Stimulated activated CD8-positive, alpha-beta memory T cell treated with anti-CD3 and anti-CD28 coated beads, Interleukin-2, amount 100 ng/mL, for 1 hour (primary cell): ENCODE measurements at places on chromosomes 7 and 10.

DNA sequence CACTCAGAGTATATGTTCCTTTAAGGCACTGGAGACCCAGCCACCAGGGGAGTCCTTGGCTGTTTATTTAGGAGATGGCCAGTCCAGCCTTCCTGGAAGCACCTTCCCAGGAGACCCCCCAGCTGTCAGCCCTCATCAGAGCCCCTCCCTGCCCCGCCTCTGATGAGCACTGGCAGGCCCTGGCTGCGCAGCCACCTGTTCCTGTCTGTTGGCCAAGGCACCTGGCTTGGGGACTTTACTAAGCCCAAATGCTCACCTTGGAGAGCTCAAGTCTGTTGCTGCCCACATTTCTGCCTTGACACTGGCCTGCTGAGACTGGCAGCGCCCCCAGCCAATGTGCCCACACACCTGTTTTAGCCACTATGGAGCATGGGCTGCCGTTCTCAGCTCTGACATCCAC lies 124.7 kb downstream of the ELMO1 start:
- DNase-seq, result no peak

DNA sequence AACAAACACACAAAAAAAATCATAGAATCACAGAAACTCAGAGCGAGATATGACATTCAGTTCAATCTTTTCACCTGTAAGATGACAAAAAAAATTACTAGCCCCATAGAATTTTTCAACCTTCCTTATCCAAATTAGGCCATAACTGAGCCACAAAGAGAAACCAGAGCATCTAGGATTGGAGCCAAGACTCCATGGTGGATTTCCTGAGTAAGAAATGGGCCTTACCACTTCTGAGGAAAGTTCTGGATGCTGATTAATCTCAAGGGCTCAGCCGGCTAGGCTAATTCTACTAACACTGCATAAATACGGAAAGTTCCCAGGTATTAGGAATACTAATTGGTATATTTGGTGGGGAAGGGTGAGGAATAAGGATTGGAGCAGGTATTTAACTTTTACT lies 16.8 kb downstream of the LIPM start:
- no peak for DNase-seq

DNA sequence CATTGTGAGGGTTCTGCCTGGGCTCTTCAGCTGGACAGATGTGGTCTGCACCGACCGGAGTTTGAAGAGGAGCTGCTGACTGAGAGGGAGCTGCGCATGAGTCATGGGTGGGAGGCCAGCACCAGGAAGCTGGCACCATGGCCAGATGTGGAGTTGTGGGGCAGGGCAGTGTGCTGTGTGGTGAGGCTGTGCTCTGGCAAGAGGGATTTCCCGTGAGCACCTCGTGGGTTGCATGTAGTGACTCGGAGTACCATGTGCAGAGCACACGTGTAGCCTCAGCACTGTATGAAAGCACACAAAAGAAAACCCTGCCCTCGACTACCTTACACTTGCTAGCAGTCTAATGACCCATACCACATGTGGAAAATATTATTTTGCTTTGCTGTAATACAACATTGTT lies 103.4 kb downstream of the WNT2 start:
- no peak for DNase-seq

- no peak for DNase-seq
These were observed 87.4 kb downstream of the IMMP2L start for GRCh38 chr7:111474723-111475418.

DNA sequence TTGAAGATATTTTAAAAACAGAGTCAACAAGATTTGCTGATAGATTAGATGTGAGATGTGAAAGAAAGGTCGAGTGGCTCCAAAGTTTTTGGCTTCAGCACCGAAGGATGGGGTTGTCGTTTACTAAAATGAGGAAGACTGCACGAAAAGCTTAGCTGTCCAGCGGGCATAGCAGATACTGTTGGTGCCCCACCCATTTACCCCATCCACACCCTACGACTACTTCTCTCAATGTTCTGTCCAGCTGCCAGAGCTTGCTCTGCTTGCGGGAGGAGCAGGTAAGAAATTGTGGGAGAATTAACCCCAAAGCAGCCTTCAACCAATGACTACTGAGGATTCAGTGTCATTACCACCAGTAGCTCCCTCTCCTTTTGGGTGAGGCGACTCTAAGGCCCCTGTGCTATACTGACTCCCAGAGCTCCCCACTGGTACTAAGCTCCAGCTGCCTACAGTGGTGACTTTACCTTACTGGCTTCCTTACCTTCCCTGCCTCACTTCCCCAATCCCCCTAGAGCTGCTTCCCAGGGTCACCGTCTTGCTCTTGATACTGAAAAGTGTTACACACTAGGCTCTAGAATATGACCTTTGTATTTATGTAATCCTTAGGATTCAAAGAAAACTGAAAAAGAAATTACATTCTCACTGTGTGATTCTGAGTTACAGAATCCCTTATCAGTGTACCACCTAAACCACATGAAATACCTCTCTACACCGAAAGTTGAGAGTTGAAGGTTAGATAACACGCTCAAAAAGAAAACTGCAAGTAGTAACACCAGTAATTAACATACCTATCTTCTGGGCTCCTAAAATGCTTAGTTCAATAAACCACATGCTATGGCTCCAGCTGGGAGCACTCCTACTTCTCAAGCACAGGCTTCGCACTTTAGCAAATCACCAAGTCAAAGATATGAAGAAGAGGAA lies 22.3 kb downstream of the CACUL1 start:
- DNase-seq, result no peak
